ENCODE measurements at places on chromosomes 4 and X.

DNA sequence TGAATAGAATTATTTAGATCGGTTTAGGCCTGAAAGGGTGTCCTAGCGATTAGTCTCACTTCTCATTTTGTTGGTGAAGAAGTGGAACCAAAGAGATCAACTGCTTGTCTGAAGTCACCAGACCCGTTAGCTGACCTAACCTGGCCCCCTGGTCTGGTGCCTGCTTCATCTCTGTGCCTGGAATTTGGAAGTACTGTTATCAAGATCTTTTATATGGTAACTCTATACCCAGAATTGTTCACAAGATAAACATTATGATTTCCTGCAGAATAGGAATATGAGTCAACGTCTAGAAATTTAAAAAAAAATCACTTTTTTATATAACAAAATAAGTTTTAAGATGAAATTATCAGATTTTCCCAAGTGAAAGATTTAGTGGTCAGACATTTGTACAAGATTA is 37.2 kb downstream of the LRP2BP start:
- no peak for DNase-seq

- DNase-seq = no peak
Measured at GRCh38 chr4:139773560-139774318, 108.1 kb downstream of the MGST2 start.

DNA sequence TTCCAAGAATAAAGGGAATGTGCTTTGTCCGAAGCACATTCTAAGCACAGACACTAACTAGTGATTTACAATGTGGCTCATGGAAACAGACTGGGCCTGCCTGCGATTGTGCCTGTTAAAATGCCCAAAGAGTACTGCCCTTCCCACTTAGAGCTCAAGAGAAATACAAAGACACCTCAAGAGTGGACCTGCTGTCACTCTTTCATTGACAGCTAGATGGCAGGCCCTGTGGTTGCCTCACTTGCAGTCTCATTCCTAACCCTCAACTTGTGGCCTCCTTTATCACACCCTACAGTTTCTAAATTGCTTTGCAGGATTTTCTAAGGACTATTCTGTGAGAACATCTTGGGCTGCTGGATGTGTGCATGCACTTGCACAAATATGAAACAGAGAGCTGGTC is 331.0 kb upstream of the EMCN start:
- DNase-seq = peak; percentile 6

DNA sequence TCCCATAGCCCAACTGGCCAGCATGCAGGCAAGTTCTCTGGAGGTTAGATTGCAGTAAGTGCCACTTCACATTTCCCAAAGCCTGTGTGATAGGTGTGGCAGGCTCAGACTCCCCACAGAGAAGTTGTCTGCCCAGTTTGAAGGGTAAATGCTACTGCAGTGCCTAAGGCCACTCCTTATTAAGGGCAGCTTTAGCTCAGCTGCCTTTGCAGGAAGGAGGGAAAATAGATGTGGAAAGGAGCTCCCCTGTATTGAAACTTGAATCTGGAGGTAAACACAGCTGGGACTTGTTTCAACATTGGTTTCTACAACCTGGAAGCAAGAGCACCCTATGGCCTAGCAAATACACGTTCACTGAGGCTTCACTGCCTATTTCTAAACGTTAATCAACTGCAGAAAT is 22.4 kb downstream of the NEXMIF start:
- DNase-seq = no peak

GRCh38 chr4:12701384-12701783 is 782.8 kb downstream of the RAB28 start:
- no peak for DNase-seq

DNA sequence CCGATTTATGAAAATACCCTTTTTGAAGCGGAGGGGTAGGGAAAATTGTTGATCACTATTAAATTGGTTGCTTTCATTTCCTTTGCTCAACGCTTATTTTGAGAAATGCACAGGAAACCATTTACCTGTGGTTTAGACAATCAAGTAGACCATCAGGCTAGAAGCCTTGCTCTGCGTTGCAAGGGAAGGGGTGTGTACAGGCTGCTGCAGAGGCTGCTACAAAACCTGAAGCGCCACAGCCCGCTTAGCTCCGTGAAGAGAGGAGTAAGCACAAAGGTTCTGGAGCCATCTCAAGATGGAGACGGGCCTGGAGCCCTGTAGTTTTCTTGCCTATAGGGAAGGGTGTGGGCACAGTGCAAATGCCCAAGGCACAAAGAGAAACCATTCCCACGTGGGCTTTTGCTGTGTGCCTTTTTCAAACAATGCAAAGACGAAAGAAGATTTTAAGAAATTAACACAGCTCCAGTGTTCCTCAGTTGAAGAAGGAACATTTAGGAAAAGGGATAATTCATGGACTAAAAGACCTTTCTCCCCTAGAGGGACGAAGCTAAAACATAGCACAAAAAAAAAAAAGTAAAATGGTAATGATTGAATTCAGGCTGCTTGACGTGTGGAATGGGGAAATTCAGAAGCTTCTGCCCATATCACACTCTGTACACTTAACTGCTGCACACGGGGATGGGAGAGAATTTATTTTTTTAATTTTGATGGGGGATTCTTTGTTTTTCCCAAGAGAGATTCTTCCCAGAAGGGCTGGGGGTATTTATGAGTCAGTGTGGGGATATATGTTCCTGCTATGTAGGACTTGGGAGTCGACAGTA is 3.5 kb downstream of the TMSB4X start:
- peak; percentile 87 for DNase-seq

DNA sequence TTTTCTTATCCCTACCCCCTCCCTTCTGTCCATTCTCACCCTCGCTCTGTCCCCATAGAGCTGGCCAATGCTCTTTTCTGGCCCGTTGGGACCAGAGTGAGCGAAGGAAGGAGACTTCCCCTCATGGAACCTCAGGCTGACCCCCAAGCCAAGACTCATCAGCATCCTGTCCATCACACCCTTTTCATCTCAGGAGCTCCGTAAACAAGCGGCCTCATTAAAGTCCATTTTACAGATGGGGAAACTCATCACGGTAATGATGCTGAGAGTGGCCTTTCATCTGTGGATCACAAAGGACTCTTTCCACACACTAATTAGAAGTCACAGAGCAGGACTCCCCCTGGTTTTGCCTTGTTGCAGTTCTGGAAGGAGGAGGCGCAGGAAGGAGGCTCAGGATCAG is 67.4 kb upstream of the SLC34A2 start:
- DNase-seq = no peak

GRCh38 chrX:19133784-19134183 is 11.5 kb upstream of the ADGRG2 start:
- DNase-seq = no peak

GRCh38 chr4:140130677-140131076 is 23.3 kb downstream of the MAML3 start:
- DNase-seq = no peak

DNA sequence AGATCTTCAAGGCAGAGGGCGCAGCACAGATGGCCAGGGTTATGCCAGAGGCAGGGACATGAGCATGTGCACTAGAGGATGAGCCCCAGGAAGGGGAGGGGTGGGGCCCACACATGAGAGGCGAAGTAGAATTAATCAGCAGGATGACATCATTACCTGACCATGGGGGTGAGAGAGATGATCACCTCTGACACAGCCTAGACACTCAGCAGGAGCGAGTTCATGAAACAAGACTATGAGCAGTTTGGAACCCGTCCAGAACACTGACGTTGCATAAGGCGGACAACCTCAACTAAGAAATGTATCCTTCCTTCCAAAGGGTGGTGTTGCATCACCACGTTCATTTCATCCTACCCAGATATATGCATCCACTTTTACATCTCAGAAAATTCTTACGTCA is 446.7 kb upstream of the TENM3 start:
- no peak for DNase-seq

DNA sequence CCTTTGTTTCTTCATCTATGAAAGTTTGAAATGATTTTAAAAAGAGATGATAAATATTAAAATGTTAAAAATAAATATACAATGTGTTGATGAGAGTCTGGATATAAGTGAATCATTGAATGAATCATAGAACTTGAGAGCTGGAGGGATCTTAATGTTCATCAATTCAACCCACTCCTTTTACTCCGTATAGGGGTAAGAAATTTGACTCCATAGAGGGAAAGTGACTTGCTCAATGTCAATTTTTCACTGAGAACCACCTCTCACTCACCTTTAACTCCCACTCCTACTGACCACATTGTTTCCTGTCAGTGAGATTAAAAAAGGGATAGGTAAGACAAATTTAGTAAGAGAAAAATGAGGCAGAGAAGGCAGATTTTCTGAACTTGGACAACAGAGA is 557.2 kb upstream of the GRIA3 start:
- DNase-seq = no peak

DNA sequence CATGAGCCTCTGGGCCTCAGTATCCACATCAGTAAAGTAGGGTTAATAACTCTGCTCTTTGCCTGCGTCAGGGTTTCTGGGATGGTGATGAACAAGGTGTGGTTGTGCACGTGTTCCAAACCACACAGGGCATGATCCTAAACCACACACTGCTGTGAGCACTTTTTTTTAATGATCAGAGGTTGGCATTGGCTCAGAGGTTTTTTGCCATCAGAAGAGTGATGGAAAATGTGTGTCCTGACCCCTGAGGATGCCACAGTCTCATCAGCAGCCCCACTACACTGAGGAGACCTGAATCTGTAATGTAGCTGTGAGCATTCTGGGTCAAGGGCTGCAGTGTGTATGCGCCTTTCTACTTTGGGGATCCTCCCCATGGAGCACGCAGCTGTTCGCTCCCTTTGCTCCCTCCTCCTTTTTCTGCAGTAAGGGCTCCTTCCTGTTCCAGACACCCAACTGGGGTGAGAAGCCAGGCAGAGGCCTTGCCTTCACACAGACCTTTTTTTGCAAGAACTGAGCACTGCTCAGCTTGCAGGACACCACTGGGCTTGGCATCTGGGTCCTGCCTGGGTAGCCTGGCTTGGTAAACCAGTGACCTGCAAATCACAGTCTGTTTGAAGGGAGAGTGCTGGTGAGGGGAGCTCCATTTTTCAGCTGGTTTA is 87.5 kb downstream of the MAMLD1 start:
- no peak for DNase-seq

- DNase-seq = no peak
Measured at GRCh38 chrX:41661366-41662095, 27.2 kb upstream of the GPR34 start.

- no peak for DNase-seq
Measured at GRCh38 chrX:19864736-19865135, 22.7 kb downstream of the SH3KBP1 start.

All from CD4-positive, alpha-beta T cell treated with Interleukin-6 at 100 ng/mL for 8 hours (primary cell).